HL-60 (cell line): ENCODE measurements at places on chromosomes 12 and 14.
A peak's percentile ranks its signal among the peaks of the same experiment; 100 is the strongest.

- no peak for DNase-seq
These were observed 748.8 kb downstream of the C12orf50 start for GRCh38 chr12:87280356-87280755.

DNA sequence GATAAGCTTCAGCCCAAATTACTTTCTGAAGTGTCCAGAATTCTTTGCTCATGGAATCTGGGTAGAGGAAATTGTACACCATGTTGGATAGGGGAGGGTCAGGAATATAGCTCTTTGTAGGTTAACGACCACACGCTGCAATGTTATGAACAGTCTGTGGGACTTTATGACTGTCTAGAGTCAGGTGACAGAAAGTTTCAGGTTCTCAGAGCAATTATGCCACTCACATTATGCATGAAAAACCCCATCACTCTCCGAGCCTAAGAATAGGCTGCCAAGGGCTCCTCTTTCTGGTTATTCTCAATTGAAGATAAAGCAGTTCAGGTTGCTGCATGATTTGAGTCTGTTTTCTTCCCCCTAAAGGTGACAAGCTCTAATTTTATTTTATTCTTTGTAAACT, 430.9 kb downstream of the ATP23 start:
- DNase-seq: no peak

GRCh38 chr12:78210894-78211302, 380.2 kb downstream of the NAV3 start:
- no peak for DNase-seq

GRCh38 chr14:68460541-68460940, 332.3 kb downstream of the ZFP36L1 start:
- DNase-seq: no peak

GRCh38 chr12:121166356-121166755, 33.7 kb downstream of the P2RX7 start:
- no peak for DNase-seq

DNA sequence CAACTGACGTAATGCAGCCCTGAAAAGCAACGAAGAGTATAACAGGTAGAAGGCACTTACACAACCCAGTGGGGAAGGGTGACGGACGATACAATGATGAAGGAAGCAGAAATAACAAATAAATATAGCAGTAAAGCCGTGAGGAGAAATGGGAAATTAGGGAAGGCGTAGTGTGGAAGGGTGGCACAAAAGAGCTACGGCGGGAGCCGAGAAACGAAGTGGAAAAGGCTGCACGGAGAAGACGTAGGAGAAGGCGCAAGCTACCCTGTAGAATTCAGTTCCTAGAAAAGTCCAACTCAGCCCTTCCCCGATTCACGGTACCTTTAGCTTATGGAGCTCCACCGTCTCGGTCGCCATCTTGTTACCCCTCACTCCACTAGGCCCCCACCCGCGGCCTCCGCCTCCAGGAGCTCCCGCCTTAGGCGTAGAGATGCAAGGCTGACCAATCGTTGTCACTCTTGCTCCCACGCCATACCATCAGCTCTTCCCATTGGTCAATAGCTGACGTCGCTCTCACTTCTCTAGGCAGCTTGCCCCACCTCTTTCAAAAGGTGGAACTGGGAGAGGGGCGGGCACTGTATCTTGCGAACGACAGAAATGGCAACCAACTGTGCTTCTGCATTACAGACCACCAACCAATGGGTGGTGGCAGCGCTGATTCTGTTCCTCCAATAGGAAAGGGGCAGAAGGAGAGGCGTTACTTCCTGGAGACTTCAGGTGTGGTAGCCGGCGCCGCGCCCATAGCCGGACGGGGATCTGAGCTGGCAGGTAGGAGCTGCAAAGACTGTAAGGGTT, at the start of the genes ORMDL2 and SARNP:
Gene ORMDL2, plus strand, starts transcription at position 697 of the 795 bp plus-strand sequence. CDS start 959 bp downstream, outside the sequence.
Gene SARNP, minus strand, starts transcription at position 380 of the 795 bp plus-strand sequence. Its CDS starts 23 bp downstream, at position 357.
- DNase-seq: peak; percentile 100

DNA sequence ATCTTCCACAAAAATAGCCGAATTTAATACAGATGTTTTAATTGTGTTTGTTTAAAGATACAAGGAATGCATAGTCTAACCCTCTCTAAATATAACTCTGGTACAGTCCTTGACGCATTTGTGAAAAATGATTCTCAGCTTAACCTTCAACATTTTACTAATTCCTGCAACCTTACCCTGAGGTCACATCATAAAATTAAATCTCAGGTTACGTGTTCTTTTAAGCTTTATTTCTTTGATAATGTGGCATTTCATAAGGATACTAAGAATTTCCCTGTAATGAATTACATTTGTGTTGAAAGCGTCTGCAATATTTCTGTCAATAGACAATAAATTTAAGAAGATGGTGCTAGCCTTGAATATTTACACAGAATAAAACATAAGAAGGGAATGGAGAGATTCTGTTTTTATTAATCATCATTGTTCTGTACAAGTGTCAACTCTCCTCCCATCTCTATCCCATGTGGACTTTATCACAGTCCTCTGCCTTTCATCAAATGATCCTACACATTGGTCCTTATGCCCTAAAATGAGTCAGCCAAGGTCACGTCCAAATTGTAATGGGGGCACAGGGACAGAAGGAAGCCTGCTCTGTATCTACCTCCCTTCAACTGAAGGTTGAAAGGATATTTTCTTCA, 769.3 kb upstream of the FLRT2 start:
- no peak for DNase-seq

DNA sequence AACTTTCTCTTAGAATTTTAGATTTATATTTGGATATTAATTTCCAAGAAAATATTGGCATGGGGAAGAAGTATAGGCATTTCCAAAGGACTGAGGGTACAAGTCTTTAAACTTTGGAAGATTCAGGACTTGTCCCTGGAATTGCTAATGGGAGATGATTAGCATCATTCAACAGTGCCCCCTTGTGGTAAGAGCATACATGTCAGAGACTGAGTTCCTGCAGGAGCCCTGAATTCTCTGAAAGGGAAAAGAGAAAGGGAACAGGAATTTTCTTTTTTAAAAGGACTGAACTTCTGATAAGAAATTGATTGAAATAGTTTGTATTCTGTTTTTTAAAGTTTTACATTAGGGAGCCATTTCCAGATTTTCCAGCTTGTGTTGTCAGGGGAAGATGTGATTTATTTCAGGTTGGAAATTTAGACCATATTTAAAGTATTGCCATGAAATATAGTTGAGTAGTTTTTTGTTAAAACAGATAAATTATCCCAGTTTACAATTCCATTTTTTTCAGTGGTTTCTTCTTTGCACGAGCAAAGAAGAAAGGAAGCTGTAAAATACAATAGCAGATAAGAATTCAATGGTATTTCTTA, 44.0 kb upstream of the REP15 start:
- peak; percentile 41 for DNase-seq

DNA sequence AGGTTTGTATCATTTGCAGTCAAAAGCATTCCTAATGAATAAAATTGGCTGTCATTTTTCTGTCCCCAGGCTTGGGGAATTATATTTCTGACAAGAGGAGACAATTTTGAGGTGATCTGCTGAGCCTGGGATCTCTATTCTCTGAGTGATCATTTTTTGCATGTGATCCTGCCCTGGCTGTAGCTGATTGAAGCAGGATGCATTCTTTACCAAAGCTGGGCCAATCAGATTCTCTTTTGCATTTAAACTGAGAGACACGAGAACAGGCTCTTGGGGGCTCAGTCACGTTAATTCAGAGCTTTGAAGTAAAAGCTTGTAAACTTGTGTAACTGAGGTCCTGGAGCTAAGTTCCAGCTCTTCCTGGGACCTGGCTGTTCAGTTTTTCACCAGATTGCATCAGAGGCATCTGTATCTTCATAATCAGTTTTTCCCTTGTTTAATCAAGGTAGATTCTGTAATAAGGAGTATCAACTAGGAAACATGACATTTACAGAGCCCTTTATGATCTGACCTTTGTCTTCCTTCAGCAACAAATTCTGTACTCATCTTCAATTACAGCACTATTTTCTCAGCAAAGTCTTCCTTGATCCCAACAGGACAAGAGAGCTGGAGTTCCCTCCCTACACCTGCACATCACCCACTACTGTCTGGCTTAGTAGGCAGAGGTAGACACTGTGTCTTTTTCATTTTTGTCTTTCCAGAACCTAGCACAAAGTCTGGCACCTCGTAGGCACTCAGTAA, 35.0 kb upstream of the MANSC4 start:
- DNase-seq: no peak

GRCh38 chr14:96710060-96710666, 87.0 kb upstream of the VRK1 start:
- no peak for DNase-seq

- DNase-seq: no peak
These were observed at the start of gene FZD10 for GRCh38 chr12:130162267-130162666. Gene FZD10, plus strand, starts transcription at chr12:130162464. Its CDS starts 479 bp downstream, at chr12:130162943.

DNA sequence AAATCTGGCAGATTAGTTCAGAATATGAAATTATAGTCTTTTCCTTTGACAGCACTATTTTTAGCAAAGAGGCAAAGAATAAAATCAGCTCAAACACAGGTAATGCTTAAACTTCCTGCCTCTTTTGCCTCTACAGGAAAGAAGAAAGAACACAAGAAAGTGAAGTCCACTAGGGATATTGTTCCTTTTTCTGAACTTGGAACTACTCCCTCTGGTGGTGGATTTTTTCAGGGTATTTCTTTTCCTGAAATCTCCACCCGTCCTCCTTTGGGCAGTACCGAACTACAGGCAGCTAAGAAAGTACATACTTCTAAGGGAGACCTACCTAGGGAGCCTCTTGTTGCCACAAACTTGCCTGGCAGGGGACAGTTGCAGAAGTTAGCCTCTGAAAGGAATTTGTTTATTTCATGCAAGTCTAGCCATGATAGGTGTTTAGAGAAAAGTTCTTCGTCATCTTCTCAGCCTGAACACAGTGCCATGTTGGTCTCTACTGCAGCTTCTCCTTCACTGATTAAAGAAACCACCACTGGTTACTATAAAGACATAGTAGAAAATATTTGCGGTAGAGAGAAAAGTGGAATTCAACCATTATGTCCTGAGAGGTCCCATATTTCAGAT, 17.4 kb downstream of the TMPO start:
- DNase-seq: no peak

GRCh38 chr12:120847814-120848213, 56.3 kb downstream of the SPPL3 start:
- no peak for DNase-seq

DNA sequence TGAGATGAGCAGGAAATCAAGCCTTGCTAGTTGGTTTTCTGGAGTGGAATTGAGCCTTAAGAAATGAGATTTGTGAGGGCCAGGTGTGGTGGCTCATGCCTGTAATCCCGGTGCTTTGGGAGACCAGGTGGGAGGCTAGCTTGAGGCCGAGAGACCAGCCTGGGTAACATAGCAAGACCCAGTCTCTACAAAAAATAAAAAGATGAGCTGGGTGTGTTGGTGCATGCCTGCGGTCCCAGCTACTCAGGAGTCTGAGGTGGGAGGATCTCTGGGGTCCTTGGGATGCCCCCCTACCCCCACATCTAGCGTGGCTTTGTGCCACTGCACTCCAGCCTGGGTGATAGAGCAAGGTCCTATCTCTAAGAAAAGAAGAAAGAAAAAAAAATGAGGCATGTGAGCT, 104.2 kb upstream of the RTL1 start:
- DNase-seq: no peak

DNA sequence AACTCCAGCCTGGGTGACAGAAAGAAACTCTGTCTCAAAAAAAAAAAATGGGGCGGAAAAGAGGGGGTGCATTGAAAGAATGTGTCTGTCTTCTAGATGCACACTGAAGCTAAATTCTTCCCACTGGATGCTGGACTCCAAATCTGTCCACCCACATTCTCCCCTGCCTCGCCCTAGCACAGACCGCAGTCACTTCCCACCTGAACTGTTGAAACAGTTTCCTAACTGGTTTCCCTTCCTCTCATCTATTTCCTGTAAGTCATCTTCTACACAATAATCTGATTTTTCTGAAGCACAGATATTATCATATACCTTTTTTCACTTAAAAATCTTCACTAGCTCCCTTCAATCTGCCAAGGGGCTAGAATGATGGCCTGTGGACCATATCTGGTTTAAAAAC, 1.5 kb upstream of the HCAR1 start:
- DNase-seq: no peak

DNA sequence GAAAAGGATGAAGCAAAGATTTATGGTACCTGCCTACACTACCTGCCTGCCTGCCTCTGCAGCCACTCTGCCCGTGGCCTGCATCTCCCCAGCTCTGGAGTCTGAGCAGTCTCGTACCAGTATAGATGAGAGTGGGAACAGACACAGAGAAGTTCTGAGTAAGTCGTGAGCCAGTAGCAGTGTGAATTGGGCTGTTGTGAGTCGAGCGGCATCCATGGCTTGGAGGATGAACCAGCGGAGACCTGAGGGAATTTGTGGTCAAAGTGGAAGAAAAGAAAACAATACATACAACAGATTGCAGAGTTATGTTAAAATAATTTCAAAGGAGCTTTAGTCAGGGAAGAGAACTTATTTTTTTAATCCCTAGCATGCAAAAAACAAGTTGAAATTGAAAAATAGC, 25.3 kb downstream of the C2CD5 start:
- no peak for DNase-seq

DNA sequence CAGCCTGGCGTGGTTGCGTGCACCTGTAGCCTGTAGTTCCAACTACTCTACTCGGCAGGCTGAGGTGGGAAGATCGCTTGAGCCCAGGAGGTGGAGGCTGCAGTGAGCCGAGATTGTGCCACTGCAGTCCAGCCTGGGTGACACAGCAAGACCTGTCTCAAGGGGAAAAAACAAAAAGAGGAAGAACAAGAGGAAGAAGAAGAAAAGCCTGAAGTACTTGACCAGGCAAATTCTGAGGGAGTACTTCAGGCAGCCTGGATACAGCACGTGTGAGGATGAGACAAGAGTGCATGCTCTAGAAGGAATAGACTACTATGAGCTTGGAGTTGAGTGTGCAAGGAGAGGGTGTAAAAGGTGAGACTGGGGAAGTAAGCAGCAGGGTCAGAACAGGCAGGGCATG, 1.8 kb downstream of the GDF3 start:
- DNase-seq: peak; percentile 57

DNA sequence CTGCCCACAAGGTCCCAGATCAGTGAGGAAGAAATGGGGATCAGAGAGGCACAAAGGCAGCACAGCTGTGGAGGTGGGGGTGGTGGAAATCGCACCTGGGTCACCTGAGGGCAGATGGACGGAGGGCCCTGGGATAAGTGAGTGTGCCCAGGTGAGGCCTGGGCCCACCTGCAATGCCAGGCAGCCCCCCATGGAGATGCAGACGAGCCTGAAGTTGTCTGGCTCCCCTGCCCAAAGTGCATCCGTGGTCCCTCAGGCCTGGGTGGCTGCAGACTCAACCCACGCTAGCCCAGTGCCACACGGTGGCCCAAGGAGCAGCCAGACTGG, 84.9 kb downstream of the NCOR2 start:
- no peak for DNase-seq

DNA sequence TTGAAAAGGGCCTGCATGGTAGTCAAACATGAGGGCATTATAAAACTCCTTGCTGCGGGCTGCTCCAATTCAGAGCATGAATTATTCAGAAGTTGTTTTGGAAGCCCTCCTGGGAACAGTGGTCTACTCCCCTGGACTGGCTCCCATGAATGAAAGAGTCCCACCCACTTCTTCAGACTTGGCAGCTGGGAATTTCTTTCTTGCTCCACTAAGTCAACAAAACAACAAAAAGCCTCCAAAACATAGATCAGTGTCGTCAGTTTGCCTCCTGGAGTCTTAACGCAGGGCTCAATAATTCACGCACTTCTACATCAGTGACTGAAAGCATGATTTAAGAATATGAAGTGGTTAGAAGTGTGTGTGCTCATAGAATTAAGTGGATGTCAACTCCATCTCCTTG, 37.9 kb downstream of the AKAP6 start:
- DNase-seq: no peak

- DNase-seq: no peak
These were observed 76.7 kb upstream of the SLC8A3 start for GRCh38 chr14:70265422-70265821.
